AG10803 (cell line): ENCODE measurements at places on chromosomes 11 and 22.

DNA sequence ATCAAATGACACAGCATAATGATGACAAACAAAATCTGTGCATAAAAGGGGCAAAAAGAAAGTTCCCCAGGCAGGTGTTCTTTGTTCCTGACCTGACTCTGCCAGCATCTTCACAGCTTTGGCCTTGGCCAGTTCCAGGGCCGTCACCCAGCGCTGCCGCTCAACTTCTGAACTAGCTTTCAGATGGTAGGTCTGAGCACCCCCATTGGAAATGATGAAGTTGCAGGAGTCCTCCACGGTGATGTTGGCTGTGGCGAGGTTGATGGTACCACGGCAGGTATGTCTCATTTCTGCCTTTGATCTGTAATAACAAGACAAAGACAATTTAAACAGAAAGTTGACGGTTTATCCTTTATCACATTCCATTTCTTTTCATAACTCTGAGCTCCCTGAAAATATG lies 5.3 kb downstream of the OSBP start:
- no peak for DNase-seq

GRCh38 chr11:34654483-34655334 lies 33.8 kb downstream of the EHF start:
- DNase-seq = peak; percentile 80

DNA sequence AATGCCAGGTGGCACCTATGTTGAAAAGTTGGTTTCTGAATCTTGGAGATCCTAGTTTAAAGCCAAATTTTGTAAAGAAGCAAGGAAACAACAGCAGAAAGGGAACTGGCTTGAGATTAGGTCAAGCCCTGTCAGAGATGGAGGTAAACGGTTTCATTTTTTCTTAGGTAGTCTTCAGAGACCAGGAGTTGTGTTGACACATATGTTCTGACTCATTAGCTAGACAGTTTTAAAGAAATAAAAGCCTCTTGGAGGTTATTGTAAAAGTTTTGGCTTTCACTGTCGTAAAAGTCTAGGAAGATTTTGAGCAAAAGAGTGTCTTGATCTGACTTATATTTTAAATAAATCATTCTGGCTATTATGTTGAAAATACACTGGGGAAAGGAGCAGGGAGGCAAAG lies 151.5 kb upstream of the CTSC start:
- DNase-seq = no peak

DNA sequence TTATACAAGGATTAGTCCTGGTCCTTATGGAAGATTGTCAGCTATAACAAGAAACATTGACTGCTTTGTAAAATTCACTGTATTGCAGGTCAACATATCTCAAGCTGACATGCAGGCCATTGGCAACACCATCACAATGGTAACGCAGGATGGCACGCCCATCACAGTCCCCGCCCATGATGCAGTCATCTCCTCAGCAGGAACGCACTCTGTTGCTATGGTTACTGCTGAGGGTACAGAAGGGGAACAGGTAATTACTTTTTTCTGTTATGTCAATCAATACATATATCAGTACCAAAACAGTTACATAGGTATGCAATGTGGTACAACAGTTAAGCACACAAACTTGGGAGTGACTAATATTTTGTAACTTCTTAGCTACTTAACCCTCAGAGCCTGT lies 55.3 kb downstream of the ZNF143 start:
- DNase-seq = no peak

DNA sequence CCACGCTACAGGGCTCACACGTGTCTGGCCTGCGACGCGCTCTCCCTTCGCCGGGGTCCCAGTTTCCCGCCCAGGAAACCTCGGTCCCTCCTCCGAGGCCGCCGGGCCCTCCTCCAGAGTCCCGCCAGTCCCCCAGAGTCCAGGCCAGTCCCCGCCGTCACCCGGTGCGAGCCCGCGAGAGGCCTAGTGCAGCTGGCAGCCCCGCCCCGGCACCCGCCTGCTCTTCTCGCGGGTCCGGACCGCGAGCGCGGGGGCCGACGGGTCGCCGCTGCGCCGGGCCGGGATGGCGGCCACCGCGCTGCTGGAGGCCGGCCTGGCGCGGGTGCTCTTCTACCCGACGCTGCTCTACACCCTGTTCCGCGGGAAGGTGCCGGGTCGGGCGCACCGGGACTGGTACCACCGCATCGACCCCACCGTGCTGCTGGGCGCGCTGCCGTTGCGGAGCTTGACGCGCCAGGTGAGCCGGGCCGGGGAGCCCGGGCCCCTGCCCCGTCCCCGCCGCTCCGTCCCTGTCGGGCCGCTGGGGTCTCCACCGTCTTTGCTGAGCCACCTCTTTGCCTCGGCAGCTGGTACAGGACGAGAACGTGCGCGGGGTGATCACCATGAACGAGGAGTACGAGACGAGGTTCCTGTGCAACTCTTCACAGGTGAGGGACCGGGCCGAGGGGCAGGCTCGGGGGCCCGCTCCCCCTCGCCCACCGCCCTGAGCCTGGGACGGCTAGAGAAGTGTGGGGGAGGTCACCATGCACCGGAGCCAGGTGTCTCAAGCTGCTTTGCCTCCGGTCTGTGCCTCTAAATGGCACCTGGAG lies at the start of gene PTPMT1:
Gene PTPMT1 (plus strand): TSS at position 260 of the 809 bp plus-strand sequence. CDS start 24 bp downstream, at position 284.
- peak; percentile 69 for DNase-seq

- DNase-seq = peak; percentile 37
Measured at GRCh38 chr11:36454941-36455631, 55.0 kb downstream of the TRAF6 start.

DNA sequence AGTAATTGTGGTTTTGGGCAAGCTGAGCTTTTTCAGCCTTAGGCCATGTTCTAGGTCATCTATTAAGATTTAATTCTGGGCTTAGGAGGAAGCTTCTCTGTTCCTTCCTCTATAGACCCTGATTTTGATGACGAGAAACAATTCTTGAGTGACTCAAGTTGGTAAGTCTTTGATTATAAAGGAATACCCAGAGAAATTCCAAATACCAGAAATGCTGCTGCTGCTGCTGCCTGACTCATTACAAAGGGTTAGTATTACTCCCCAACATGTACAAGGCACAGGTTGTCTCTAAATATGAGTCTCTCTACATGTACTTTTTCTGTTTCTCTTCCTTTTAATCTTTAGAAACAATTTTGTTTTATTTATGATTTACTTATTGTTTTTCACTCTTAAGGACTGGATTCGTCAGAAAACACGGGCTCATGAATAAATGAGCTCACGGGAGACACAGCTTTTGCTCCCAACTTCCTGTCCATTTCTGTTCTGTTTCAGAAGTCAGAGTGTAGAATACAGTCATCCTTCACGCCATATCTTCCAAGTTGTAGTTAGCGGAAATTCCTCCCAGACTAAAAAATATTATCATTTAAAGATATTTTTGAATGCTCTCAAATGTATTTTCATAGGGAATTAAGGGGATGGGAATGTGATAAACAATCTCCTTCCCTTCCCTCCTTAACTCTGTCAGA lies 31.8 kb upstream of the RBMXL2 start:
- DNase-seq = no peak

DNA sequence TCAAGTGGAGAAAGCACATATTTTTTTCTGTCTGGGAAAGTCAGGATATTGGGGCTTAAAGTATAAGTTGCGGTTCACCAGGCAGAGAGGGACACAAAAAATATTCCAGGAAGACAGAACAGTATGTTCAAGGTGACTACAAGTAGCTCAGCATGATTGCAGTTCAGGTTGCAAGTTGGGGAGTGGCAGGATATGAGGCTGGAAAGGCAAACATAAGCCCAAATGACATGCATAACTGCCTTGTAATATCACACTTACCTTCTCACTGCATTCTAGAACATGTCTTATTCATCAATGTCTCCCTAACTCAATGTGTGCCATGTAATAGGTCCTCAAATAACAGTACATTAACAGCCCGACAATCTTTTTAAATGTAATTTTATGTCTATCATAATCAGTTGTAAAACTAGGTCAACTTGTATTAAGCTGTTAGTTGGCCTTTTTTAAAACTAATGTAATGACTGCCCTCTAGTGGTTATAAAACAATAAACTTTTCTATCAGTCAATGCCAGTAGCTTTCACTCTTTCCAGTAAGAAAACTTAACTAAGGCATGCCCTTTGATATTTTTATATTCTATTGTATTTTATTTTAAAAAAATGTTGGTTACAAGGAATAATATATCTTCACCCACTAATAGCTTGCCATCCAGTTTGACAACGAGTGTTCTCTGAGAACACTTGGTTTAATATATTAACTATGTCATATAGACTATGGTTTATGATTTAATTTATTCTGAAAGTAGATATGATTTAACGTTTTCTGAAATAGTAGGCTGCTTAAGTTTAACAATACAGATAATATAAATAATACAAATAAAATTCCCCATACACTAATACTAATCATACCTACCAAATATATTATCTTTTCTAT lies 39.4 kb upstream of the CFAP300 start:
- DNase-seq = peak; percentile 57
